ENCODE measurements at places on chromosomes 2 and 18.

- no peak for DNase-seq
These were observed 118.2 kb upstream of the NOL4 start for GRCh38 chr18:34342960-34343359.

- DNase-seq, result no peak
These were observed 79.4 kb downstream of the XRCC5 start for GRCh38 chr2:216188559-216188850.

GRCh38 chr2:29052807-29053206, 21.5 kb downstream of the PCARE start:
- DNase-seq, result no peak

GRCh38 chr2:161402297-161402696, 13.8 kb upstream of the TBR1 start:
- no peak for DNase-seq

DNA sequence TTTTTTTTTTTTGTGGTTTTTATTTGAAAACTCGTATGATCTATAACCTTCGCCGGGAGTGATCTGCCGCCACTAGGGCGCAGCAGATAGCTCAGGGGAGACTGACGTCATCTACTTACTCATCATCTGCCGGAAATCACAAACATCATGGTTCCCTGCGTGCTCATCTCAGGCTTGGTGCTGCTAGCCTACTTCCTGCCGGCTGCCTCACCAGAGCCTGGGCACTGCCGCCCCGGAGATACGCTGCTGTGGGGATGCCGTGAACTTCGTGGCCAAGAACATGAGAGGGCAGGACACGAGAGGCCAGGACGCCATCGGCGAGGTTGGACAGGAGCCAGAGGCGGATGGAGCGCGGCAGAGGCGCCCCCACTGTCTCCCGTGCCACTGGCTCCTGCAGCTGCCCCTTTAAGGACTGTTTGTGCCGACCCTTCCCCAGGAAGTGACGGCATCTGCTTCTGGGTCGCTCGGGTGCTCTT, 68.8 kb downstream of the DOK6 start:
- no peak for DNase-seq

DNA sequence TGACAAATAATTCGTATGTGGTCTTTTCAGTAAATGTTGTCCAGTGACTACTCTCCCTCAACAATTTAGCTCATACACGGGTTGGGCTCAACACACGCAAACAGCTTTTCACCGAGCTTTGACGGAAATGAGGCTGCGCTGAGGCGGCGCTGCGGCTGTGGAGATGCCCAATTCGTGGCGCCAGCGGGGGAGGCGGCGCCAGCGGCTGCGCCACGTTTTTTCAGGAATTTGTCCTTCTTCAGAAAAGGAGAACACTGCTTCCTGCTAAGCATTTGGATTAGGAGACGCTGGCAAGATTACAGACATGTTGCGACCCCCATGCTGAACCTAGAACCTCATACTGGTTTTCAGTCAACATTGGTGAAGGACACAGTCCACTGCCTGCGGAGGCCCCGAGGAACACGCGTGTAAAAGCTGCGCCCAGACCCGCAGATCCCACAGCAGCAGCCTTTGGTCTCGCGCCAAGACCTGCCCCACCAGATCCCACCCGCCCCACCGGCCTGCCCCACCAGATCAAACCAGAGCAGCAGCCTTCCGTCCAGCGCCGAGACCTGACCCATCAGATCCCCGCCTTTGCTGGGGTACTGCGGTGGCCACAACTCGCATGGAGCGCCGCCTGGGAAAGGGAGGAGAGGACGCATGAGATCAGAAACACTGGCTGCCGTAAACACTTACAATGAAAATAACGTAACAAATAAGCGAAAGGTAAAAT, 173.8 kb downstream of the TMEM18 start:
- DNase-seq, result no peak

GRCh38 chr2:203340791-203341487, 12.7 kb downstream of the ABI2 start:
- no peak for DNase-seq

DNA sequence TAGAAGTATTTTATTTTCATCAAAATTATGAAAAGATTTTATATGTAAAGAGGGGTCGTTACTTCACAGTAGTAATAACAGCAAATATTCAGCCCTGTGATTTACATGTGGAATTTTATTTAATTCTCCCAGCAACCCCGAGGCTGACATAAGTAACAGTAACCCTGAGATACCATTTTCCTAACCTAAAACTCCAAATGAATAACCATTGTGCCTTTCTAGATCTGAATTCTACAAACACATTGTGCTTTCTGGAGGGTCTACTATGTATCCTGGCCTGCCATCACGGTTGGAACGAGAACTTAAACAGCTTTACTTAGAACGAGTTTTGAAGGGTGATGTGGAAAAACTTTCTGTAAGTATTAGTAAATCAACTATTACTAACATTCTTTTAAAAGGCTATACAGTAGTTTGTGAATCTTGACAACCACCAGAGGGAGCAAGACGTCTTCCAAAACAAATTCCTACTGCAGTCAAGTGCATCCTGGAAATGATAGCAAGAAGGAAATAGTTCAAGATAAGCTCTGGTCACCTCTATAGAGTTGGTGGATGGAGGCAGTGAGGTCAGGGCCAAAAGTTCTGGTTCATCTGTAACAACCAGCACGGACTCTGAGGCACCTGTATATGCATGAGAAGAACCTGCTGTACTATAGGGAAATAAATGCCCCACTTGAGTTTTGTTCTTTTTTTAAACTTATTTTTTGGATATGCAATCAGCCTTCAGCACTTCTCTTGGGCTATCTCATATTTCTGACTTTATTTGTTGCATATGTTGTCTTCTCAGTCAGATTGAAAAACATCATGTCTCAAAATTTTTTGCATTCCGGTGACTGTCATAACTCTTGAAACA, 37.4 kb downstream of the ACTR2 start:
- no peak for DNase-seq

- no peak for DNase-seq
These were observed 398.0 kb downstream of the CDH2 start for GRCh38 chr18:27778925-27779324.

DNA sequence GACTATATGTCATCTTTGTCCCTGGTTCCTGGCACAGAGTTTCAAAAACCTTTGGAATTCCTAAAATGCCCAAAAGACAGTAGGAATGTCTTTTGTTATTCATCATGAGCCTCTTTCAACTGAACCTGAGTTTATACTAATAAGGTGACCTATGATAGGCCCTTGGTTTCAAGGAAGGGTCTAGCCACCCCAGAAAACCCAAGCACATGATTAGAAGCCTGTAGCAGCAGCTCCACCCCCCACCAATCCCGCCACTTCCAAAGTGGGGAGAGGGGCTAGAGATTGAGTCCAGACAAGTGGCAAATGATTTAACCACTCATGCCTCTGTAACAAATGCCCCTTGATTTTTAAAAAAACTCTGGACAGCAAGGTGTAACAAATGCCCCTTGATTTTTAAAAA, 56.8 kb downstream of the ADD2 start:
- no peak for DNase-seq

- no peak for DNase-seq
These were observed 14.1 kb downstream of the ZNF407 start for GRCh38 chr18:74611765-74612164.

- no peak for DNase-seq
These were observed 556.2 kb downstream of the THSD7B start for GRCh38 chr2:137321566-137321965.

GRCh38 chr2:33131111-33131510, 184.4 kb downstream of the LTBP1 start:
- no peak for DNase-seq

GRCh38 chr2:218005486-218005885, 2.7 kb upstream of the TNS1 start:
- no peak for DNase-seq

DNA sequence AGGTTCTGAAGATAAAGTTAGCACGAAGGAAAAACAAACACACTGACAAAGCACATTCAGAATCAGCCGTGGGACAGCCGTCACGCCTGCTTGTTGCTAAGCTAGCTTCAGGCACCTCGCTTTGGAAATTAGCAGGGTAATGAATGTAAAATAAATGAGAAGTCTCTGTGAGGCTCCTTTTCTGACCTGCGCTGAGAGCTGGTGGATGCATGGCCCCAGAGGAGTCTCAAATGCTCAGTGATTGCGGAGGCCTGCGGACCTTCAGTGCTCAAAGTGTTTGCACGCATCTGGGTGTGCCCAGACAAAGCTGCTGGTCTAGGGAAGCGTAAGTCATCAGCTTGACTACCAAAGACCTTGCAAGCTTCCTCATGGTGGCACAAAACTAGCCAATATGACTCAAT, 50.6 kb downstream of the CD8B2 start:
- DNase-seq, result no peak

GRCh38 chr2:104025295-104025694, 828.6 kb upstream of the POU3F3 start:
- DNase-seq, result no peak

DNA sequence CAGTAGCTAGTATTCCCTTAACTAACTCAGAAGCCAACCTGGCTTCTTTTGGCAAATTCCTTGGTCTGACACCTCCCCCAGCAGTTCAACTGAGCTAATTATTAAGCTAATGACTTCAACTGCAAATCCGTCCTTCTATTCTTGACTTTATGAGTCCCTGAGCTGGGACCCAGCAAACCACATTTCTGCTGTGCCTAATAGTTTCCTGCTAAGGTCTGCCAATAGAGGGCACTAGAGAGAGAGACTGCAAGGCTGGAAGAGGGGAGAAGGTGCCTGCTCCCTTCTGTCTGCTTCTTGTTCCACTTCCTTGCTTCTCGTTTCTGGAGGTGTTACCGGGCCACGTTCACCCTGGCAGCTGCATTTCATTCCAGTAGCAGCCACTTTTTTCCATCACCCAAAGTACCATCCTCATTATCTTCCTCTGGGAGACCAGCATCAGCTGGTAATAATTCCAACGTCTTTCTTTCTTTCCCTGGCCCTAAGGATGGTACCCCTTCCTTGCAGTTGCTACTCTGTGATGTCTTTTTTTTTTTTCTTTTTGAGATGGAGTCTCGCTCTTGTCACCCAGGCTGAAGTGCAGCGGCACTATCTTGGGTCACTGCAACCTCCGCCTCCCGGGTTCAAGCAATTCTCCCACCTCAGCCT, 352.0 kb downstream of the TNS1 start:
- no peak for DNase-seq

DNA sequence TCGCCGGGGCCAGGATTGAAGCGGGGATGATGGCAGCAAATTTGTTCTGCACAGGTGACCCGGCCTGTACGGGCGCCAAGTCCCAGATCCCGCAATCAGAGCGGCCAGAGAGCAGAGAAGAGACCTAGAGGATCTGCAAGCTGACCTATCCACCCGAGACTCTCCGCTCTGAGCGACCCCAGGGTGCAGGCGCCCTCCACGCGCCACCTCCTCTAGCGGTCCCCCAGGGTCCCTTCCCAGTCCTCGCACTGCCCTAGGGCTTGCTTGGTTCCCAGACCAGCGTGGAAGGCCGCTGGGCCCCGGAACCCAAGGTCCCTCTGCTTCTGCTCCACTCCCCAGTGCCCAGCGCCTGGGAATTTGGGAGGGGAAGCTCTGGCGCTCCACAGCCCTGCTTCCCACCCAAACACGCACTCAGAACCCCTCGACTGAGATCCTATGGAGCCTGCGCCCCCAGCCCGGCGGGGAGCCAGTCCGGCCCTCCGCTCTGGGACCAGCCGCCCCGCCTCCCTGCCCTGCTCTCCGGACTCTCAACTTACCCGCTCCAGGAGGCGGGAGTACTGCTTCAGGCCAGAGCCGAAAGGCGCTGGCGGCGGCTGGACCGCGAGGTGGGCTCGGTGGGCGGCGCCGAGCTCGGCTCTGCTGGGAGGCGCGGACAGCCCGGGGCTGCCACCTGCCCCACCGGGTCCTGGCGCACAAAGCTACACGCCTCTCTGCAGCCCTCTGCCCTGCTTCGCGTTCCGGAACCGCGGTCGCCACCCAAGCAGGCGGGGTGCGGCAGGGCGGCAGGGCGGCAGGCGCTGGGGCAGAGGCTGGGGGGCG, 3.0 kb upstream of the SIX3 start:
- no peak for DNase-seq

- DNase-seq, result no peak
These were observed 64.8 kb upstream of the CYP26B1 start for GRCh38 chr2:72212486-72212855.

DNA sequence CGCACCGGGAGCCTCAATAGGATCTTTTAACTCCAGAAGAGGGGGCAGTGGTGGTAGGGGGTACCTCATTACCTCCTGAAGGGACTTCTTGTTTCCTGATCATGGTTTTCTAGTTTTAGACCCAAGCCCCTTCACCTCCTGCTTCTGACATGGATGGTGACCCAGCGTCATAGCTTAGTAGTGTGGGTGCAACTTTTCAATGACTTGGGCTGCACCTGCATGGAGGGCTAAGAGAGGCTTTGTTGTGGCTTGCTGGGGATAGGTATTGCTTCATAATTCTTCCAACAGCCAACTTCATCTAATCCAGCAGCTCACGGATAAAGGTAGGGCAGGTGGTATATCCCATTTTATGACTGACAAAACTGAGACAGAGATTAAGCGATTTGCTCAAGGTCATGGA, 3.0 kb downstream of the SLC1A4 start:
- no peak for DNase-seq

DNA sequence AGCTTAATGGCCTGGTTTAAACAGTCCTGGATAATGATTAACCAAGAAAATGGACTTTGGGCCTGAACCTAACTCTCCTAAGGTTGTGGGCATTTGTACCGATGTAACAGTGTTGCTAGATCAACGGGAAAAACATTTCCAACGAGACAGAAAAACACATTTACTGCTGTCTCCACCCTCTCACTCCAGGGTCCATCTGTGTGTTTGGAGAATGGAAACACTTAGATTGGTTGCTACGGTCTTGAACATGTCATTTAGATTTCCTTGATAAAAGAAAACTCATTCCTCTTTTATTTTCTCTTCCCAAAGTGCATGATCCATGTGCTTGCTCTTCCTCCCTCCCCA, 88.0 kb downstream of the SOCS6 start:
- no peak for DNase-seq

GRCh38 chr18:49531678-49532153, 30.1 kb upstream of the LIPG start:
- no peak for DNase-seq

DNA sequence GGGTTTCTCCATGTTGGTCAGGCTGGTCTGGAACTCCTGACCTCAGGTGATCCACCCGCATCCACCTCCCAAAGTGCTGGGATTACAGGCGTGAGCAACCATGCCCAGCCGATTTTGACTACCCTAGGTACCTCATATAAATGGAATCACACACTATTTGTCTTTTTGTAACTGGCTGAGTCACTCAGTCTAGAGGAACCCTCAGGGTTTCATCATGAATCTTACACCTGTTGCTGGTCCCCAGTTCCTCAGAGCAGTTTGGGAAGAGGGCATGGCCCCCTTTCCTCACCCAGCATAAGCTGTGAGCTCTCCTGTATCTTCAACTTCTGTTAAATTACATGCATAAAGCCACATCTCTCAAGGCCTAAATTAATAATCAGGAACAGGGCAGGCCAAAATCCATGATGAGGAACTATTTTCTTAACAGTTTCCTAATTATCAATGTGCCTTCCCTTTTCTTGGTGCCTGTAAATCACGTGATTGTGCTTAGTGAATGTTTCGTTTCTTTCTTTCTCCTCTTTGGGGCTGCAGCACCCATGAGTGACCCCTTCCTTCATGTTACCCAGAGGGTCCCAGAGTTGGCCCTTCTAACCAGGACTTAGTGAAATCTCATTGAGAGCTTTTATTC, 20.9 kb downstream of the DYSF start:
- DNase-seq, result no peak

- DNase-seq, result no peak
These were observed 82.5 kb downstream of the OSBPL1A start for GRCh38 chr18:24315170-24315569.

- DNase-seq, result no peak
These were observed 154.0 kb upstream of the TFPI start for GRCh38 chr2:187708272-187708671.

Data from gastrocnemius medialis (tissue), 4 donors.